ENCODE measurements at places on chromosomes 16 and 17.

GRCh38 chr17:21058098-21058893, 15.5 kb upstream of the USP22 start:
- DNase-seq: no peak

- no peak for DNase-seq
Observed at GRCh38 chr17:42782166-42783061, 2.0 kb downstream of the WNK4 start.

GRCh38 chr16:23479138-23479537, 26.1 kb upstream of the COG7 start:
- no peak for DNase-seq

DNA sequence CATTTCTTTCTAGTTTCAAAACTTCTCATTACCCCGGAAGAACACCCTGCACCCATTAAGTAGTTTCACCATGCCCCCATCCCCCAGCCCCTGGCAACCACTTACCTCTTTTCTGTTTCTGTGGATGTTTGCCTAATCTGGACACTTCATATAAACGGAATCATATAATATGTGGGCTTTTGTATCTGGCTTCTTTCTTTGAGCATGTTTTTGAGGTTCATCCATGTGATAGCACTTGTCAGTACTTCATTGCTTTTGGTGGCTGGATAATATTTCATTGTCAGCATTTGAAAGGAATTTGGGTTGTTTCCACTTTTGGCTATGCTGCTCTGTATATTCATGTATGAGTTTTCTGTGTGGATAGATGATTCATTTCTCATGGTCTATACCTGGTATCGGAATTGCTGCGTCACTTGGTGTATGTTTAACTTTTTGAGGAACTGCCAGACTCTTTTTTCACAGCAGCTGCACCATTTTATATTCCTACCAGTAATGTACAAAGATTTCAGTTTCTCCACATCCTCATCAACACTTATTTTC, 30.0 kb upstream of the SLC5A10 start:
- DNase-seq: no peak

Measured in left kidney (tissue), 8 donors.